ENCODE measurements at places on chromosomes 4 and X.

GRCh38 chrX:150870029-150870428 is 28.4 kb downstream of the CD99L2 start:
- no peak for DNase-seq

DNA sequence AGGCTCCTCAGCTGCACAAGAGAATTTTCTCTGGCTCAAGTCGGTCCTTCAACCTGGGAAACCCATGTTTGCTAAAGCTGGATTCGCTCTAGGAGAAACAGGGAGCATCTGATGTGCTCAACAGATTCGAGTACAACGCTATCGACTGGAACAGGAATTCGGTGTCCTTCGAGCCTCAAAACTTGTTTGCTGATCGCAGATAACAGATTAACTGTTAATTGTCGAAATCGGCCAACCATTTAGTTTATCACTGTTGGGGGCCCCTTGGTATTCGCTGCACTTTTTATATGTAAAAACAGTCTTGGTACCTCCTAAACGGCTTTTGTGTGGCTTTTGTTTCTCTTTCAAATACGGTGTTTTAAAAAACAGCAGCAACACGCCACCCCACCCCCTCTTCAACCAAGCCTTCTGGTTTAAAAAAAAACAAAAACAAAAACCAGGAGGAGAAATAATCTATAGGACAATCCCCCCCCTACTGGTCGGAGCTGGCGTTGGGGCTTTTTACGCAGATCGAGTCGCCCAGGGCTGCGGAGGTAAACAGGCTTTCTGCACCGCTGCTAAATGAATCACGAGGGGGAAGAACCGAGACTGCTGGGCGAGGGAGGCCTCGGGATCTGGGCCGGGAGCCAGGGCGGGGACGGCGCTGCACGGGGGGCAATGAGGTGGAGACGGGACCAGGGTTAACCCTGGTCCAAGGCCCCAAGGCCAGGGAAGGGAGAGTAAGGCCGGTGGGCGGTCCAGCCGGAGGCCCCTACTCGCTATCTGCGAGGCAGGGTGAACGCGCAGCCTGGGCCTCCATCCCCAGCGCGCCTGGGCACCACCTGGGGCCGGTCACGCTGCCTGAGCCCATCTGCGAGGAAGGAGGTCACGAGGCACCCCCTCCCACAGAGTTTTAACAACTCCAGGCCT is 71.7 kb upstream of the BCOR start:
- DNase-seq, result peak; percentile 57

DNA sequence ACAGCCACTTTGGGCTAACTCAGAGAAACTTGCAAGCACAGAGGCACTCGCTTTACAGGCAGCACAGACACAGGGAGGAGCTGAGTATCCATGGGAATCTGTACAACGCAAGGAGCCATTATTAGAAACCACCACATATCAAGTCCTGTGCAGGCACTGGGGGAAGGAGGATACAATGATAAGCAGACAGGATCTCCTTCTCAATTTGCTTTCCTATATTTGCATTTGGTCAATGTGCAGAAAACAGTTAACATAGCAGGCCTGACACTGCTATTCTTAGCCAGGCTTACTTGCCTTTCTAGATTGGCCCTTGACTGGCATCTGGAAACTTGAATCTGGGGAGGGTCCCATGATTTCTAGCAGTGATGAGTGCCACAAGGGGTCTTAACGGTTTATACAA is 65.8 kb downstream of the TEC start:
- DNase-seq, result no peak

DNA sequence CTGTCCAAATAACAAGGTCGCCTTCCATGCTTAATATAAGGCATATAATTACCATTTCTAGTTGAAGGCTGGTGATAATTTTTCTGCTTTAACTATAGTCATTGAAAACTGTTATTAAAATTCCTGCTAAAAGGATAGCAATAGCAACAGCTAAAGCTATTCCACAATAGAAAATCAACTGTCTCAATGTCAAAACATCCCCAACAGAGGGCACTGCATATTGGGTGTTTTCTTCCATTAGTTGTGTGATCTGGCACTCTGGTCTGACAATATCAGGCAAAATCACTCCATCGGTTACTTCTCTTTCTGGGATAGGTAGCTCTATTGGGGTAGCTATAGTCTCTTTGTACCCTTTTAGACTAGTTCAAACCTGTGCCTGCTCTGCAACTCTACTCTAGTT is 53.5 kb downstream of the TMPRSS11F start:
- no peak for DNase-seq

DNA sequence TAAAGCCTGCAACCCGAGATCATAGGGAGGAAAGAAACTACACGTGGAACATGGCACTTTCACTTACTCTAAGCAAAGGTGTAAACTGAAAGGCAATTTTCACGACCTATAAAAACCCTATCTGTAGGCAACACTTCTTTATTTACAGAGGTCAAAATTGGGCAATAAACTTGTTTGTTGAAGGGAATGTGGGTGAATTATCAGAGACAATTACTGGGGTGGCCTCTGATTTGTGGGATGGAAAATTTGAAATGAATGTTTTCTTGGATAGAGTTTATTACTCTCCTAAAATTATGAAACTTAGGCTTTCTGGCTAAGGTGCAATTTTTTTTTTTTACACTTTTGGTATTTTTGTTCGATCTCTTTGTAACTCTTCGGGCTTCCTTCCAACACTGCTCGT is 734.1 kb upstream of the TENM3 start:
- no peak for DNase-seq

DNA sequence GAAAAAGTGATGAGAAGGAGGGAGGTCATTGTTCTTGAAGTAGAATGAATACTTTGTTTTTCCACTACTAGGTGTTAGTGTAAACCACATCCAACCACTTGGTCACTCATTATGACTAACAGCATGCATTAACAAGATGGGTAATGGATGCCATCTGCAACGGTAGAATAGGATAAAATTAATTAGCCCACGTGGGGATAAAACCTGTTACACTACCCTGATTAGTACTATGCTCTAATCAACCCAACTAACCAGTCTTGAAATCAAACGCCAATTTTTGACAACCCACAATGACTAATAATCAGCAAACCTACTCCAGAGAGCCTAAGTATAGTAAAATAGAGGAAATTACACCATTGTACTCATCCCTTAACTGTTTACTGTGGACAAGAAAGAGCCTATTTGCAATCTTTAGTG is 93.4 kb upstream of the MCF2 start:
- DNase-seq, result no peak

- DNase-seq, result no peak
Observed at GRCh38 chr4:142696334-142697122, 149.6 kb downstream of the INPP4B start.

DNA sequence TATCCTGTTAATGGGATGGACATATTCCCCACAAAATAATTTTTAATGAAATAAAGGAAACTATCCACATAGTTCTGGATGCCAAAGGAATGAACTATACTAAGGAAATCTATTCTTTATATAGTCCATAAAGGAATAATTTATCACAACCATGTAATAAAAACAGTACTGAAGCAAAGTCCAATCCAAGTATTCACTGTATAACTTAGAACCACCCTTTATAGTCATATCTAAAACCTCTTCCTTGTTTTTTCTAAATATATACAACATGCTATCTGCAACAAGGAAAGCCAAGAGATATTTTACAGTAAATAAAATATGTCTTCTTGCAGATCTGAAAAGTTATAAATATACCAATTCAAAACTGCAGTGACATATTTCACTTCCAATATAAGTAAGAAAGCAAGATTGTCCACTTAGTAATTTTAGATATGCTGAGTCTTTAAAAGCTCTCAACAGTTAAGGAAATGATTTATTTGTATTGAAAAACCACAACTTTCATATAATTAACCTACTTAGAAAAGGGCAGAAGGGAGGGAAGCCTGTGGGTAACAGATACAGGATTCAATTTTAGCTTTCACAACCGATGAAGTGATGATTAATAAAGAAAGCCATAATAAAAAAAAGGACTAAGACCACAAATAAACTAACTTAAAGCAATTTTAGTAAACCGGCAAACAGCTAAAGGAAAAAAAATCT is 8.0 kb downstream of the NR3C2 start:
- DNase-seq, result no peak

DNA sequence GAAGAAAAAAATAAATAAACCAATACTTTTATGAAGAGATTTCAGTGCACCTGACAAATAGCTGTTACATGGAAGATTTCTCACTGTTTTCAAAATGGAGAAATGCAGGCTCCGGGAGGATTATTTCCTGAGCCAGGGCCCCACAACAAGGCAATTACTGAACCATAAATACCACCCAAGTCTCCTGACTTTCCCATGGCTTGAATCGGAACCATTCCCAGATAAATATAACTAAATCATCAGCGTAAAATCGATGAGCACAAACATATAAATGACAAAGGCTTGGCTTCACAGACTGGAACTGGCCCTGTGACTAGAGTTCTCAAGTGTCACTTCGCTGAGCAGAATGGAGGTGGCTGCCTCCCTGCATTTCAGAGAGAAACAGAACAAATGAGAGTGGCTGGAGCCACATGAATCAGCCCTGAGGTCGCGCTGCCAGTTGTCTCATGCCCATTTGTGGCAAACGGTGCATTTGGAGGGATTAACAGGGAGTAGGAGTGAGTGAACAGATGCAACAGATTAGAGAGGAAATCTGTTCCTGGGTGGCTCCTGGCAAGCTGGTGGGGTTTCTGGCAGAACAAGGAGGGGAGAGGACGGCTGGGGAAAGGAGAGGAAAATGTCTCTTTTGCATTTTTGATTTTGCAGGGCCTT is 57.3 kb upstream of the STIM2 start:
- DNase-seq, result no peak

GRCh38 chr4:15928883-15929282 is 9.7 kb downstream of the FGFBP1 start:
- no peak for DNase-seq

- DNase-seq, result peak; percentile 40
Observed at GRCh38 chr4:1053080-1053661, 41.7 kb downstream of the FGFRL1 start.

GRCh38 chr4:115711575-115711974 is 598.2 kb upstream of the NDST4 start:
- no peak for DNase-seq

- no peak for DNase-seq
Observed at GRCh38 chrX:38437093-38437492, 84.7 kb downstream of the OTC start.

DNA sequence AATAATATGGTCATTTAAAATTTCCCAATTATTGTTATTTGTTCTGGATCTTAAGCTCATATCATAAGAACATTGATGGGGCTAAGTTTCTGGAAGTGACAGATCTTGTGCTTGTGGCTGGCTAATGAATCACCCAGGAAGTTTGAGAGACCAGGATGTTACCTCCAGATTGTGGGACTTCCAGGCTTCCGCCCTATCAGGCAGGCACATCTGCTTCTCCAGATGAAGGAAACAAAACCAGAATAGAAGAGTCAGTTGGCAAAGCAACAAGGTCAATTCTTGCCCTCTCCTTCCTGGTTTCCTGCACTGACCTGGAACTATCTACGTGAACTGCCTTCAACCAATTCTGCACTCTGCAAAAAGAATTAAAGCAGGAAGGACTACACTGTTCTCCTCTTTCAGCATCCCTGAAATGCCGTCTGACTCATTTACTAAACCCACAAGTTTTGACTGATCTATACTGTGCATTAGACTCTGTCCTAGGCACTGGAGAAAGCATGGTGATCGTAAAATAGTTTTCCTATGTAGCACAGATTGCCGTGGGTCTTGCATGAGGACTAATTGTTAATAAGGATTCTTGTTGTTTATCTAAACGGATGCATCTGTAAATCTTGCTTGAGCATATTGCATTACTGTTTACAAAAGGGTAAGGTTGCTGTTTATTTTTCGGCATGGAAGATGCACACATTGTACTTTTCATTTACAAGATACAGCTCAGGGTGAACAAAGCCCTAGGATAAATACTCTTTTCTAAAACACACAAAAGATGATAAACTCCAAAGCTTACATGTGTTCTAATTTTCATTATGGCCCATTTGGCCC is 74.6 kb downstream of the AMELX start:
- no peak for DNase-seq

GRCh38 chr4:37615059-37615719 is 71.0 kb downstream of the RELL1 start:
- no peak for DNase-seq

DNA sequence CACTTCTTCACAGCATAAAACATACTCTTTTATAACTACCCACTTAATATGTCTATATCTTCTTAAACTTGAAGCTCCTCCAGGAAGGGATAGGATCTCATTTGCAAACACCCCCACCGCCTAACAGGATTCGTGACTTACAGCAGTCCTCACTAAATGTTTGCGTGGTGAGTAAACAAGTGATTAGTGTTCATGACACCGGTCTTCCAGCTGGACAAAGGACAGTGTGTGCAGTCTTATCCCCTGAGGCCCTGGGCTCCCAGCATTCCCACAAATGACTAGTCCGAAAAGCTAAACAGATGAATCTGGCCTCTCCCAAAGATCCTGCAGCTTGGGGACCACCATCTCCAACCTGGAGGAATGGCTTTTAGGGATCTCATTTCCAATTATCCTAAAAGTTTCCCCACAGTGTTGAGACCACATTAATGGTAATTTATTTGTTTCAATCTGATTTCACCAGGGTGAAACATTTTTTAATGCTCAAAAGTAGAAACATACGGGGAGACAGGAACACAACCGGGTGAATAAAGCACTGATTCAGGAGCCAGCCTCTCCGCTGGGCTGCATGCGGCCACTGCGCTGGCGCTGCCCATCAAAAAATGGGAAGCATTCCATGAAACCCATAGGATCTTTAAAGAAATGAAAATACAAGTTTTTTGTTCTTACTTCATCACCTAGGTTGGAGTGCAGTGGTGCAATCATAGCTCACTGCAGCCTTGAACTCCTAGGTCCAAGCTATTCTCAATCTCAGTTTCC is 69.2 kb downstream of the HADH start:
- no peak for DNase-seq

DNA sequence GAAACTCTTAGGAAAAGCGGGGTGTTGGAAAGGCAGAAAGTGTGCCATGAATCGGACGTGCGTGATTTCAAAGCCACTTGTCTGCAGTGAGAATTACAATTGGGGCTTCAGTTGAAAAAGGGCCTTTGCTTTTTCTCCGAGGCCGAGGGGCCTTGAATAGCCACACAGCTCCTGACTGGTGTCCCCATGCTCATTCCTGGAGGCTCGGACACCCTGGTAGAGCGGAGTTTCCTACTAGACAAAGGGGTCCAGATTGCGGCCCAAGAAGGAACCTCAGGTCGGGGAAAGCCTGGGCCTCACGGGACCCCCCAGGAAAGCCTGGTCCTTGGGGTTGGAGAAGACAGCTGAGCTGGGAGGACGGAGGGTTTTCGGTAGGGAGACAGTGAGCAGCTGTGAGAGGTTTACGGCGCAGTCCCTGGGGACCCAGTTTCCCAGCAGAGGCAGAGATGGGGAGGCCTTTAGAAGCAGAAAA is 3.0 kb upstream of the SHOX start:
- DNase-seq, result no peak

DNA sequence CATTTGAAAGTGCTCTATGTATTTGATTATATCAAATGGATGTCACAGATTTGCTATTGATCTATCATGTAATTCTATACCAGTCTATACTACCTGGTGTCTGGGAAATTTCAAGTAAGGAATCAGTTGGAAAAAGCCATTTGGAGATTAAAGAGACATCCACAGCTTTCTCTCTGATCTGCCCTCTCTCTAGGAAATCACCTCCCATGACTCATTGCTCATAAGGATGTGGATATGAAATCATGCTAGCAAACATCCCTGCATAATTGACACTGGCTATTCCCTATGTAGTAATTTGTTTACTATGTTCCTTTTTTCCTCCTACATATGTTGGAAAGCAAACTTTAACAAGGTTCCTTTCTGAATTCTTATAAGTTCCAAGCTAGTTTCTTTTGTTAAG is 94.3 kb downstream of the TEX13A start:
- no peak for DNase-seq

- DNase-seq, result no peak
Observed at GRCh38 chrX:18002791-18003190, 141.7 kb upstream of the RAI2 start.

Data from CD8-positive, alpha-beta memory T cell (primary cell).